ENCODE measurements at places on chromosomes 7 and 10.

DNA sequence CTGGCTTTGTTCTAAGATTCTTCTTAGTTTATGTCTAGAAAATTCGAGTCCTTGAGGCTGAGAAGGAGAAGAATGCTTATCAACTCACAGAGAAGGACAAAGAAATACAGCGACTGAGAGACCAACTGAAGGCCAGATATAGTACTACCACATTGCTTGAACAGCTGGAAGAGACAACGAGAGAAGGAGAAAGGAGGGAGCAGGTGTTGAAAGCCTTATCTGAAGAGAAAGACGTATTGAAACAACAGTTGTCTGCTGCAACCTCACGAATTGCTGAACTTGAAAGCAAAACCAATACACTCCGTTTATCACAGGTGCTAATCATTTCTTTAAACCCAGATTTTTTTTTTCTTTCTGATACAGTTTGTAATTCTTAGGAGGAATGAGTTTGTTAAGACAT is 6.7 kb downstream of the CEP55 start:
- no peak overlapping the region for H3K27ac ChIP-seq
- H3K4me1 ChIP-seq: no peaks in the 10 kb centered on the region
- no peaks in the 10 kb centered on the region for H3K27me3 ChIP-seq
- peaks cover 5% of the 10 kb centered on the region for H3K36me3 ChIP-seq

- no peak for DNase-seq
- no peaks in the 10 kb centered on the region for H3K4me1 ChIP-seq
- no peak overlapping the region for H3K4me3 ChIP-seq
- H3K27ac ChIP-seq: no peak overlapping the region
- H3K27me3 ChIP-seq: no peaks in the 10 kb centered on the region
- H3K36me3 ChIP-seq: no peaks in the 10 kb centered on the region
These were observed 148.7 kb downstream of the SPAG6 start for GRCh38 chr10:22494007-22494406.

DNA sequence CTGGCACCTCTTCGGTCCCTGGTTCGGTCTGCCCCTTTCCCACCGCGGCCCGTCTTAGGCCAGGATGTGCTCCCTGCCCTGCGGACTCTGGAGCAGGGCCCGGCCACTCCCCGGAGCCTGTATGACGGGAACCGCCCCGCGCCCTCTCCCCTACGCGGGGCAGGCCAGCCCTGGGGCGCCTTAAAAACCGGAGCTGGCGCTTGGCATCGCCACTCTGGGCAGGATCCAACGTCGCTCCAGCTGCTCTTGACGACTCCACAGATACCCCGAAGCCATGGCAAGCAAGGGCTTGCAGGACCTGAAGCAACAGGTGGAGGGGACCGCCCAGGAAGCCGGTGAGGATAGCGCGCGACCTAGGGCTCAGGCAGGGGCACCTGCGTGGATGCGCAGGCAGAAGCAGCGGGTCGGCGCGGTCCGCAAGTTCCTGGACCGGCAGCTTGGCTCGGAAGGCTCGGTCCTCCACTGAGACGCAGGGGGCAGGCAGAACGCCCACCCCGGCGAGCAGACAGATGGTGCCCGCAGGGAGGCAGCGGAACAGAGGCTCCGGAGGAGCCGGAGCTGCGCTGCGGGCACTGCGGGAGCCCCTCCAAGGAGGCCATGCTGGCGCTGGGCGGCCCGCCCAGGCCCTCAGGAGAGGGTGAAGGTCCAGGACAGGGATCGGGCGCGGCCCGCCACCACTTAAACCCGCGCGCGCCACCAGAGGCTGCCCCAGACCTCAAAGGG is at the start of gene ADIRF:
Gene ADIRF (plus strand): TSS at position 212 of the 723 bp plus-strand sequence. CDS start 63 bp downstream, at position 275.
- no peak within 1 kb of the TSS for H3K4me3 ChIP-seq
- H3K4me1 ChIP-seq: peaks cover 27% of the 10 kb centered on the region
- peaks cover 6% of the 10 kb centered on the region for H3K27me3 ChIP-seq
- no peaks in the 10 kb centered on the region for H3K36me3 ChIP-seq
- no peak for DNase-seq

- H3K27ac ChIP-seq: no peak overlapping the region
- H3K27me3 ChIP-seq: no peaks in the 10 kb centered on the region
- H3K4me3 ChIP-seq: no peak overlapping the region
- H3K36me3 ChIP-seq: peaks cover 5% of the 10 kb centered on the region
These were observed 12.5 kb downstream of the SHOC2 start for GRCh38 chr10:110931769-110932381.

- DNase-seq: no peak
- no peak overlapping the region for H3K4me3 ChIP-seq
- H3K36me3 ChIP-seq: peaks cover 2% of the 10 kb centered on the region
- H3K27ac ChIP-seq: no peak overlapping the region
These were observed 73.2 kb downstream of the RHOBTB1 start for GRCh38 chr10:60870803-60871202.

- no peak overlapping the region for H3K4me3 ChIP-seq
- H3K4me1 ChIP-seq: no peaks in the 10 kb centered on the region
- no peaks in the 10 kb centered on the region for H3K36me3 ChIP-seq
- no peak overlapping the region for H3K27ac ChIP-seq
- H3K27me3 ChIP-seq: no peaks in the 10 kb centered on the region
- peak; percentile 54 for DNase-seq
These were observed 40.8 kb upstream of the HECW1 start for GRCh38 chr7:43071604-43072003.

DNA sequence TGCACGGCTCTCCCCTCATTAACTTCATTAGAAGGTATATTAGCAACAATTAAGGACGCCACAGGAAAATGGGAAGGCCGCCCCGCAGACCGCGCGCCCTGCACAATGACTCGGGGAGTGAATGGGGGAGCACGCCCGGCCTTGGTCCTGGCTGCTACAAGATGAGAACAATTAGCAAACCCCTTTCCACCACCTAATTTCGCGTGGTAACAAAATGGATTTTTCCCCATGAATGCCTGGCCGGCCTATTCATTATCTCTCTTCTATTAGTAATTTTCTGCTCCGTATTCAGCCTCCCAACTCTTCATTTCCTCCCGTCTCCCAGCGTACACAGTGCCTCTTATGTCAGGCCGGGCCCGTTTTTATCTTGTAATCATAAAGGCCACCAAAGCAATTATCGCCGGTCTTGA is 346.9 kb downstream of the DNAJB6 start:
- no peak for DNase-seq
- H3K4me1 ChIP-seq: peaks cover 22% of the 10 kb centered on the region
- no peaks in the 10 kb centered on the region for H3K27me3 ChIP-seq
- H3K4me3 ChIP-seq: peak overlapping the region; percentile 43

- no peak overlapping the region for H3K27ac ChIP-seq
- no peaks in the 10 kb centered on the region for H3K4me1 ChIP-seq
- no peak for DNase-seq
- H3K36me3 ChIP-seq: peaks cover 5% of the 10 kb centered on the region
These were observed 73.1 kb downstream of the MKLN1 start for GRCh38 chr7:131400681-131401176.

DNA sequence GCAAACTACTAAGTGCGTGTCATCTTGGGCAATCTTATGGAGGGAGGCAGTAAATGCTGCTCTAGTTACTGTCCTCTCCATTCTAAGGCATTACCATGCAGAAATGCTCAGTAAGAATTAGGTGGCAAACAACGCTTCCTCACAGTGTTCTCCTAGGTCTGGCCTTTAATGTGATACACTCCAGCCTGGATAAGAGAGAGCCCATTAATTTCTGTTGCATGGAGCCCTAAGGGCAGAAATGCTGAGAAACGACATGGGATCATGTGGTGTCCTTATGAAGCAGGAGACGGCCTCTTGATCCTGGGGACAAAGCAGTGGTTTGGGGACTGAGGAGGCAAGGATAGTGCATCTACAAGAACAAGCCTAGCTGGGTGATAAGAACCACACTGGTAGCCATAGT is 44.0 kb downstream of the SLC25A13 start:
- H3K4me3 ChIP-seq: no peak overlapping the region
- no peaks in the 10 kb centered on the region for H3K4me1 ChIP-seq
- peaks cover 23% of the 10 kb centered on the region for H3K36me3 ChIP-seq
- DNase-seq: no peak
- no peaks in the 10 kb centered on the region for H3K27me3 ChIP-seq

DNA sequence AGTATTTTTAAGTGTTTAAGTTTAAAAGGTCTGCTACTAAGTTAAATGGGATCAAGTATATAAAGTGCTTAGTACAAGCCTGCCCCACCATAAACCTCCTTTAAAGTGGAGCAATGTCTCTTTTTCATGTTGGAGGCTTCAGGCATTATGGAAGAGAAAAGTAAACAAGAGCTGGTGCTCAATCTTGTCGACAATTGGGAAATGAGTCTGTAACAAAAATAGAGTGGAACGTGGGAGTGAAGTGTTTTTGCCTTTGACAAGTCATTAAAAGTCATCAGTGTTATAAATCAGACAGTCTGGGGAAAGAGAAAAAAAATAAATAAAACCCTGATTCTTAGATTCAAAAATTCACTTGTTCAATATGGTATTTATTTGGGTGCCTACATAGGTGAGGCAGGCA is 44.7 kb downstream of the DNAJC12 start:
- no peak overlapping the region for H3K27ac ChIP-seq
- no peaks in the 10 kb centered on the region for H3K27me3 ChIP-seq
- no peak overlapping the region for H3K4me3 ChIP-seq
- peaks cover 7% of the 10 kb centered on the region for H3K4me1 ChIP-seq
- no peak for DNase-seq
- H3K36me3 ChIP-seq: no peaks in the 10 kb centered on the region

GRCh38 chr10:100890673-100891317 is 22.0 kb upstream of the SLF2 start:
- no peak for DNase-seq
- H3K36me3 ChIP-seq: no peaks in the 10 kb centered on the region
- H3K4me3 ChIP-seq: no peak overlapping the region
- H3K27me3 ChIP-seq: no peaks in the 10 kb centered on the region

DNA sequence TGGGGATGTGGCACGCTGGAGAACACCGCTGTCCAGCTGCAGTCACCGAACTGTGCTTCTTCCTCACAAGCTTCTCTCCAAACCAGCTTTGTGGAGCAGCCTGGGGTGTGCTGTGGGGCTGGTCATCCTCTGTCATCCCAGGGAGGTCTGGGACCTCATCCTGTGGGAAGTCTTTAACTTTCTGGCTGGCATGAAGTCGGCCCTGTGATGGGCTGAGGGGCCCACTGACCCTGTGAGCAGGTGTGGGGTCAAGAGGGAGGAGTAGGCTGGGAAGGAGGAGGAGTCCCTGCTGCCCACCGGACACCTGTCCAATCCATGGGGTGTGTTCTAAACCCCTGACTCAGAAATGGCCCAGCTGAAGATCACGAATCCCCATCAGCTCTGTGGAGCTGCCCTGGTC is 136.2 kb upstream of the SHH start:
- no peaks in the 10 kb centered on the region for H3K36me3 ChIP-seq
- H3K4me3 ChIP-seq: no peak overlapping the region
- DNase-seq: no peak

DNA sequence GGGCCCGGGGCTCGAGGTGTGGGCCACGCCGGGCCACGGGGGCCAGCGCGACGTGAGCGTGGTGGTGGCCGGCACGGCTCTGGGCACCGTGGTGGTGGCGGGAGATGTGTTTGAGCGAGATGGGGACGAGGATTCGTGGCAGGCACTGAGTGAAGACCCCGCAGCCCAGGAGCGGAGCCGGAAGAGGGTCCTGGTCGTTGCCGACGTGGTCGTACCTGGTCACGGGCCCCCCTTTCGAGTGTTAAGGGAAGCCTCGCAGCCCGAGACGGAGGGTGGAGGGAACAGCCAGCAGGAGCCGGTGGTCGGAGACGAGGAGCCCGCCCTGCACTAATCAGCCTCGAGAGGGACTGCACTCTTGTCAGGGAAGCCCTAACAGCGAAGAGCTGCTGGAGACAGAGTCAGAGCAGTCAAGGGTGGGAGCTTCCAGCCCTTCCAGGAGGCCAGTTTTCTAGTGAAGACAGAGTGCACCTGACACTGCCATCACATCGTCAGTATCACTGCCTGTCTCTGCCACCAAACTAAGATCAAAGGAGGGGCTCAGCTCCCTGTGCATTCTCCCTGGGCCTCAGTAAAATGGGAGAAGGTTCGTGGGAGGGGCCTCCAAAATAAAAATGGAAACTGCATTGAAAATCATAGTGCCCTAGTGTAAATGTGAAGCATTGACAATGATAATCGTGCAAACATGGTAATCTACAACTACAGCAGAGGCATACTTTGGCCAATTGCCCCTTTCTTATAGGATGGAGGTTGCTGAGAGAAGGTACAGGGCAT is 1.3 kb downstream of the MBLAC1 start:
- peak overlapping the region; percentile 74 for H3K4me3 ChIP-seq
- H3K4me1 ChIP-seq: peaks cover 3% of the 10 kb centered on the region
- peaks cover 4% of the 10 kb centered on the region for H3K36me3 ChIP-seq
- H3K27me3 ChIP-seq: peaks cover 15% of the 10 kb centered on the region

- peak; percentile 66 for DNase-seq
- H3K27me3 ChIP-seq: peaks cover 12% of the 10 kb centered on the region
- H3K4me3 ChIP-seq: peak within 1 kb of the TSS; percentile 90
- no peaks in the 10 kb centered on the region for H3K36me3 ChIP-seq
- no peak within 1 kb of the TSS for H3K27ac ChIP-seq
These were observed at the start of gene ICA1 for GRCh38 chr7:8261711-8262695. Gene ICA1 (minus strand): TSS chr7:8262167. CDS start chr7:8235926, 26,241 bp downstream.

- peaks cover 8% of the 10 kb centered on the region for H3K4me1 ChIP-seq
- H3K36me3 ChIP-seq: no peaks in the 10 kb centered on the region
- H3K4me3 ChIP-seq: no peak overlapping the region
These were observed 79.1 kb upstream of the KCNMA1 start for GRCh38 chr10:77716458-77717317.

- H3K27me3 ChIP-seq: no peaks in the 10 kb centered on the region
- DNase-seq: peak; percentile 14
- H3K27ac ChIP-seq: no peak overlapping the region
These were observed 90.2 kb downstream of the FRMD4A start for GRCh38 chr10:14240253-14241189.

GRCh38 chr10:24674892-24675632 is 48.6 kb downstream of the ARHGAP21 start:
- no peaks in the 10 kb centered on the region for H3K4me1 ChIP-seq
- DNase-seq: no peak
- H3K27me3 ChIP-seq: no peaks in the 10 kb centered on the region
- no peak overlapping the region for H3K4me3 ChIP-seq
- no peak overlapping the region for H3K27ac ChIP-seq
- peaks cover 11% of the 10 kb centered on the region for H3K36me3 ChIP-seq

DNA sequence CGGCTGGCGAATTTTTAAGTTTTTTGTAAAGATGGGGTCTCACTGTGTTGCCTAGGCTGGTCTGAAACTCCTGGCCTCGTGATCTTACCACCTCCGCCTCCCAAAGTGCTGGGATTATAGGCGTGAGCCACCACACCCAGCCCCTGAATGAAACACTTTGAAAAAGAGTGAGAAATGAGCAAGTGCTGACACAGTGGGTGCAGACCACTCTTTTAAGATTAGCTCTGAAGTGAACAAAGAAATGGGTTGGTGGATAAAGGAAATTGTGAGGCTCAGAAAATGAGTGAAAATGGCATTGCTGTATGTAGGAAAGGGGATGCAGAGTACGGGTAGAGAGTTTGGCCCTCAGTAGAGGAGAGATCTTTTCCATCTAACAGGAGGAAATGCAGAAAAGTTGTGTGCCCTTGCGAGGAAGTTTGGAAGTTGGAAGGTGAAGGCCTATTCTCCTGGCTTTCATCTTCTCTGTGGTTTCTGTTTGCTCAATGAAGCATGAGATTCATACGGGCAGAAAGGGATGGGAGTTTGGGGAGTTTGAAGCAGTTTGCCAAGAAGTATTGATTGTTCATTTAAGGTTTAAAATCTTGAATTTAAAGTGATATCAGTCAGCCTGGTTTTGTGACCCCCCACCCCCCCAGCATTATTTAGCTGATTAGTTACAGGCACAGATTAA is 11.0 kb downstream of the MAPK8 start:
- H3K36me3 ChIP-seq: no peaks in the 10 kb centered on the region
- no peaks in the 10 kb centered on the region for H3K27me3 ChIP-seq
- peaks cover 4% of the 10 kb centered on the region for H3K4me1 ChIP-seq
- H3K4me3 ChIP-seq: no peak overlapping the region
- no peak for DNase-seq
- H3K27ac ChIP-seq: no peak overlapping the region

GRCh38 chr10:123087348-123087747 is 48.4 kb upstream of the HMX3 start:
- H3K27ac ChIP-seq: no peak overlapping the region
- no peaks in the 10 kb centered on the region for H3K36me3 ChIP-seq
- H3K4me1 ChIP-seq: no peaks in the 10 kb centered on the region
- peaks cover 23% of the 10 kb centered on the region for H3K27me3 ChIP-seq
- H3K4me3 ChIP-seq: no peak overlapping the region
